ENCODE measurements at places on chromosomes 1 and 21.

DNA sequence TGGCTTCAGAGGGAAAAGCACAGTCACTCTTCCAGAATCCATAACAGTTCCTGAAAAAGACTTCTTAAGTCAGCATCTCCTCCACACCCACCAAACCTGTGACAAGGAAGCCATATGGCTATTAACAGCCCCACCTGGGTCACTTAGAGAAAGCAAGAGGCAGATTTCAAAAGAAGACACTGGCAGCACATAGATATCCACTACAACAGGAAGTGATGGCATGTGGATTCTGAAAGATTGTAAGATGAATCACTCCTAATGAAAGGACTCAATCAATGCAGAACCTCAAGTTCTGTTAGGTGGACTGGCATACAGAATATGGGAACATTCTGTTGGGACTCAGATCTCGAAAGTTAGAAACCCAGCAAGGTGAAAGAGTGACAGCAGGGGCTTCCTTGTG is 365.9 kb downstream of the TGFB2 start:
- DNase-seq, result no peak

- DNase-seq, result no peak
Measured at GRCh38 chr1:170776252-170776651, 112.3 kb downstream of the PRRX1 start.

- DNase-seq, result peak; percentile 95
Measured at GRCh38 chr1:23528250-23528978, 2.6 kb downstream of the E2F2 start.

GRCh38 chr1:8419861-8420260 is 101.9 kb downstream of the SLC45A1 start:
- DNase-seq, result no peak

- no peak for DNase-seq
Measured at GRCh38 chr1:227521782-227522181, 41.6 kb upstream of the ZNF678 start.

- DNase-seq, result no peak
Measured at GRCh38 chr1:24805534-24806301, 60.5 kb downstream of the CLIC4 start.

DNA sequence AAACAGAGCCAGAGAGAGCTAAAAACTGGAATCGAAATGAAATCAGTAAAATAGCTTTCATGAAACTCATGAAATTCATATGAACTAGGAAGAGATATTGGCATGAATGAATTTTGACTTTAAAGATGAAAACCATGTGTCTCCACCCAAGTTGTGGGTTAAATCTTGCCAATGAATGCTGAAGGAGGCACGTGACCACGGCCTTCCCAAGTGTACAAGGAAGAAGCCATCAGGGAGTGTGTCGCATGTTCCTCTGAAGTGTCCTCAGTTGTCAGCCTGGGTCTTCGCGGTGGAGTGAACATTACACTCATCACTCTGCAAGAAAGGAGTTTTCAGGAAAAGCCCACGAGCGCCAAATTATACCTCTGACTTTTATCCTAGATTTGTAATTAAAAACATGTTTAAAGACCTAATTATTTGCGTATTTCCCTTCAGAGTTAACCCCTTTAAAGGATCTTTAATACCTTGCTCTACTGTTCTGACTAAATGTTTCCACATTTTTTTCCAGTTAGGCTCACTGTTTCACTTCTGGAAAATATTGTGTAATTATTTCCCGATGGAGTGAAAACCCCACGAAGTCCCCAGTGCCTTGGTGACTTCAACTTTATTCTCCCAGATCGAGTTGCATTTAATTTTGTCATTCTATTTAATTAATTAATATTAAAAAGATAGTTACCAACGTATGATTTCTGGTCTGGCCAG is 118.3 kb downstream of the DHRS3 start:
- no peak for DNase-seq

GRCh38 chr1:14083277-14083676 is 383.3 kb downstream of the PRDM2 start:
- no peak for DNase-seq

- no peak for DNase-seq
Measured at GRCh38 chr21:31898933-31899630, 26.3 kb downstream of the HUNK start.

DNA sequence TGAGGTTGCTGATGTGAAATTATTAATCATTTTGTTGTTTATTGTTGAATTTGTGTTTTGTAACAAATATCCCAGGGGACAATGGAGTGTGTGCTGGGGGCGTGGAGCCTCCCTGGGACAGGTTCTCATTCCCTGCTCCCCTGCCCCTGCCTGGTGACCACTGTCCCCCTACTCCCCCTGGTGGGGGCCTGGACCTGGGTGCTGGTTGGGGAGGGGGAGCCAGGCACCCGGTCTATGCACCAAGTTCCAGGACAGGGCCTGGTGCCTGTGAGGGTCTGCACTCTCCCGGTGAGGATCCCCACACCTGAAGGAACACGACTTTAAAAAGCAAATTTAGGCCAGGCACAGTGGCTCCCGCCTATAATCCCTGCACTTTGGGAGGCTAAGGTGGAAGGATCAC is 42.4 kb downstream of the CHD5 start:
- DNase-seq, result no peak

DNA sequence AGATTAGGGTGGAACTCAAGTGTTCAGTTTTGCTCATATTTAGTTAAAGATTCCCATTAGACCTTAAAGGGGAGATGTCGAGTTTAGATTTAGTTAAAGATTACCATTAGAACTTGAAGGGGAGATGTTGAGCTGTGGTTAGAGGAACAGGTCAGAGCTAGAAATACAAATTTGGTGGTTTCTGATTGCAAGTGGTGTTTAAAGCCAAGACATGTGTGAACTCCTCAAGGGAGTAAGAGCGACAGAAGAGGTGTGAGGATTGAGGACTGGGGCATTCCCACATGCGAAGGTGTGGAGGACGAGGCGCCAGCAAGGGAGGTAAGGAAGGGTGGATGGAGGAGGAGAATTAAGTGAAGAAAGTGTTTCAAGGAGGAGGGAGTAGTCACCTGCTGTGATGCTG is 168.6 kb downstream of the IER5 start:
- no peak for DNase-seq

DNA sequence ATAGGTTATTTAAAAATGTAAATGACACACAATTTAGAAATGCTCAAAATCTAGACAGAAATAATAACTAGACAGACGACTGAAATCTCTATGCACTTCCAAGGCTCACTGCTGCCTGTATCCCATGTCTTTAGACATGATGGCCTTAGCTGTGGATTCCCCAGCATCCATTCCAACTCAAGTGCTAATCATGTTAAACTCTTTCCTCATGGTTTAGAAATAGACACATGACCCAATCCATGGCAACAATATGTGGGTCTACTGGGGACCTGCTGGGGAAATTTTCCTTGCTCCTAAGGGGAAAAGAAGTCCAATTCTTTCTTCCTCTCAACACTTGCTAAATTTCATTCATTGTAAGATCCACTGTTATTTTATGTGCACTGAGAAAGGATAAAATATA is 188.5 kb downstream of the SLC45A1 start:
- DNase-seq, result no peak

GRCh38 chr21:38680401-38680800 is 125.3 kb upstream of the ETS2 start:
- no peak for DNase-seq

DNA sequence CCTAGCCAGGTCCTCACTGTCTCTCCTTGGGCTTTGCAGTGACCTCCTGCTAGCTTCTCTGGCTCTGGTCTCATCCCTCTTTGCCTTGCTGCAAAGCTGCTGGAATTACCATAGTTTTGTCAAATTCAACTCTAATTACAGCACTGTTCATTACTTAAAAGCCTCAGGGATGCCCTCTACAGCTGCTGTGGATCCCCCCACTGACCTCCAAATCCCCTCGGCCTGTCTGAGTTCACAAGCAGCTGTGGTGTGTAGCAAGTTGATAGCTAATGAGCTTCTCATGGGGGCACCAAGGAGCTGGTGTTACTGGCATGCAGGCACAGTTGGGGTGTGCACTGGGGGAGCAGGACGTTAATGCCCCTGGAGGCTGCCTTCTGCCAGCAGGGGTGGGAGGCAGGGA is 24.8 kb downstream of the NIPAL3 start:
- DNase-seq, result no peak

DNA sequence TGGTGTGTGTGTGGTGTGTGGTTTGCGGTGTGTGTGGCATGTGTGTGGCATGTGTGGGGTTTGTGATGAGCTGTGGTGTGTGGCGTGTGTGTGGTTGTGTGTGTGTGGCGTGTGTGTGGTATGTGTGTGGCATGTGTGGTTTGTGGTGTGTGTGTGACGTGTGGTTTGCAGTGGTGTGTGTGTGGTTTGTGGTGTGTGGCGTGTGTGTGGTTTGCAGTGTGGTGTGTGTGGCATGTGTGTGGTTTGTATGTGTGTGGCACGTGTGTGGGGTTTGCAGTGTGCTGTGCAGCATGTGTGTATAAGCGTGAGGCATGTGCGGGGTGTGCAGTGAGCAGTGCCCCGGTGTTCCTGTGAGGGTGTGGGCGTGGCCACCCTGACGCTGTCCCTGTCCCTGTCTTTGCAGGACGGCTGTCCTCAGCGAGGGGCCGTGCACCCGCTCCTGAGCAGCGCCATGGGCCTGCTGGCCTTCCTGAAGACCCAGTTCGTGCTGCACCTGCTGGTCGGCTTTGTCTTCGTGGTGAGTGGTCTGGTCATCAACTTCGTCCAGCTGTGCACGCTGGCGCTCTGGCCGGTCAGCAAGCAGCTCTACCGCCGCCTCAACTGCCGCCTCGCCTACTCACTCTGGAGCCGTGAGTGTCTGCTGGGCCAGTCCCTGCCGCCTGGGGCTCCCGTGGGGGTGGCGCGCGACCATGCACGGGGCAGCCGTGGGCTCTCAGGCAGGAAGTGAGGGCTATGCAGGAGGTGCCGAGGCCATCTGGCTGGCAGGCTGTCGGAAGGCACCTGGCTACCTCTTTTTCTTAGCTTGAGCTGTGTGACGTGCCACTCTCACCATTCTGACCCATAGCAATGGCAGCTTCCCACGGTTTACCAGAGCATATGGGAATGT is 52.6 kb upstream of the TRAPPC10 start:
- no peak for DNase-seq

DNA sequence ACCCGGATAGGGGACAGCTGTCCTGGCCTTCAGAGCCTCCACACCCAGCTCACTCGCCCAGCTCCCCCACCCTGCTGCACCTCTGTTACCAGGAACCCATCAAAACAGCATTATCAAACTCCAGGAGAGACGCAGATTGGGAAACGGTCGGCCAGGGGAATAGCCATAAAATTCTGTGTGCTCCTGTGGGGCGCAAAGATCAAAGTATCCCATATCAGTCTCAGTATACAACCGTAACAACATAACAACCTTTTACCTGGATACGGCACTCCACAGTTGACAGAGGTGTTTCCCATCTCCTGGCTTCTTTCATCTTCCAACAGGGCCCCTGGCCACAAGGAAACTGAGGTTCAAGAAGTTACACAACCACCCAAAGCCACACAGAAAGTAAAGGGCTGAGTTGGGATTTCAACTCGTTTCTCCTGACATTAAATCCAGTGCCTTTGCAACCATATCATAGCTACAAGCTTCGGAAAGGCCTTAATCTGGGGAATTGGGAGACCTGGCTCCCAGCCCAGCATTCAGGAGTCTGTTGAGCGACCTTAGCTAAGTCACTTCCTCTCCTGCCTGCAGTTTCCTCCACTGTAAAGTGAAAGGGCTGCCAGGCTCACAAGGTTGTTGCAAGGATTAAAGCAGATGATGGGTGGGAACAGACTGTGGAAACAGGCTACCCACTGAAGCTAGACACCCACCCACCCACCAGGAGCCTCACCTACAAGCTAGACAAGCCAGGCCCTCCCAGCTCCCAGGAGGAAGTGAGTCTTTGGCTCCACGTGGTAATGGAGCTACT is 8.1 kb upstream of the EPHB2 start:
- peak; percentile 18 for DNase-seq

- no peak for DNase-seq
Measured at GRCh38 chr1:203080456-203080855, 5.4 kb downstream of the MYOG start.

DNA sequence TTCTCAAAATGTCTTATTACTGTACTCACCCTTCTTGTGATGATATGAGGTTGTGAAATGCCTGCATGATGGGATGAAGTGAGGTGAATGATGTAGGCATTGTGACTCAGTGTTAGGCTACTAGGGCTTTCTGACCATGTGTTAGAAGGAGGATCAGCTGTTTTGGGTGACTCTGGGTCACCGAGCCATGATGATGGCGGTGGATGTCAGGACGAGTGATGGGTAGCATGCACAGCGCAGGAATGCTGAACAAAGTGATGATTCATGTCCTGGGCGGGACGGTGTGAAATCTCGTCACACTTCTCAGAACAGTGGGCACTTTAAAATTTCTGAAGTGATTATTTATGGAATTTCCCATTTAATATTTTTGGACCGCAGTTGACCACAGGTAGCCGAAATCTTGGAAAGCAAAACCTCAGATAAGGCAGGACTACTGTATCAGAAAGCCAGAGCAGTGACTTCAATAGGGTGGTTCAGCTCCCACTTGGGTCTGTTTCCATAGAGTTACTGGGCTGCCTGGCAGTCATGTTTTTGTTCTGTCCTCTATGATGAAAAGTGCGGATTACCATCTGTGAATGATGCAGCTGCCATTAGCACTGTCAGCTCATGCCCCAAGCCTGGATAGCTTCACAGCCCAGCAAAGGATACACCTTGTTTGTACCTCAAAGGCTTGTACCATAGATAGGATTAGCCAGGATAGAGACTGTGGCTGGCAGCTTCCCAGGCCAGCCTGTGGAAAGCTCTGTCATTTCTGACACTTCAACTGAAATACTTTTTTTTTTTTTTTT is 26.6 kb downstream of the IL6R start:
- no peak for DNase-seq

GRCh38 chr1:115430441-115431158 is 92.6 kb upstream of the NGF start:
- DNase-seq, result no peak

DNA sequence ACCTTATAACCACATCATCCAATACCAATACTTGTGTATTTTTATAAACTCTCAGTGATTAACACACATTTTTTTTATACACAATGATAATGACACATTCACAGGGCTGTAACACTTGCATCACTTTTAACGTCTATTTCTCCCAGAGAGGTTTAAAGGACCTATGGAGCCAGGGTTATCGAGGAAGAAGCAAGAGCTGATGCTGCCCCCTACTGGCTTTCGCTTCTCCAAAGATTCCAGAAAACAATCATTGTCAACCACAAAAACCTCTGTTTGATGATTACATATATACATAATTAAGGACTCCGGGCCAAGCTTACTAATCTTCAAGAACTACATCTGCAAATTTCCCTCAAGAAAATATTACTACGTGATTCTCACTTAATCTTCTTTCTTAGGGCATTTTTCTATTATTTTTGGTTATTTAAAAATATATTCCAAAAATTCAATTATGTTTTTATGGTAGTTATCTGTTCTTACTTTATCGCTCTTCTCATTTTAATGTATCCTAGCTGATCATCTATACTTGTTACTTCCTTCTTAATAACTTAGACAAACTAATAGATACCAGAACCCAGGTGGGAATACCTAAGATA is 214.5 kb downstream of the VAV3 start:
- peak; percentile 38 for DNase-seq

DNA sequence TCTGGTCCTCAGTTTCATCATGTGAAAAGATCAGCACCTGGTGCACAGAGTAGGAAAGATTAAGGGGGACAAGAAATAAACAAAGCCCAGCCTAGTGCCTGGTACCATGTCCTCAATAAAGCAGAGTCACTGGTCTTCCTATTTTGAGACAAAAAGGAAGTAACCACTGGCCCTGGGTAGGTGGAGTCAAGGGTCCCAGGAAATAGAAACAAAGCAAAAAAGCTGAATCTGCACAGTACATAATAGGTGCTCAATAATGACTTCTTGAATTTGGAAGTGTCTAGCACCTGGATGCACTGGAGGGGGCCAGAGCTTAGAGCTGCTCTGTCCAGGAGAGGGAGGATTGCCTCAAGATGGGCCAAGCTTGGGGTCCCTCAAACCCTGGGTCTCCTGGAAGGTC is 1.9 kb upstream of the EPHB2 start:
- no peak for DNase-seq

Measured in HL-60 (cell line).